Left renal pelvis (tissue), 4 donors: ENCODE measurements at places on chromosomes 5 and 9.

DNA sequence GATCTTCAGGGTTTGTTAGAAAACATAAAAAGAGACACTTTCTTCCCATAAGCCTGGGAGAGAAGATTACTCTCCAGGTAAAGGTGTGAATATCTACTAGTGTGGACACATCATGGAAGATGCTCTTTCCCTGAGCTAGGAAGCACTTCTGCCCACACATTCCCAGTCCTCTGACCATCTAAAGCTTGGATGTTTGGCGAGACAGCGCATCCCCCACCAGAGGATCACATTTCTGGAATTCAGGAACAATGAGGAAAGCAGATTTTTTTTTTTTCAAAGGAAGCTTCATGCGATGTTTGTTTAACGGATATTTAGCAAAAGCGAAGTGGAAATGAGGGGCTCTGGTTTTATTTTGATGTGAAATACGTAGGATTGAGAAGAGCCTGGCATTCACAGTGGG lies 6.2 kb downstream of the SVEP1 start:
- no peak for DNase-seq

GRCh38 chr5:164746723-164747122 lies 1241.3 kb downstream of the MAT2B start:
- no peak for DNase-seq

DNA sequence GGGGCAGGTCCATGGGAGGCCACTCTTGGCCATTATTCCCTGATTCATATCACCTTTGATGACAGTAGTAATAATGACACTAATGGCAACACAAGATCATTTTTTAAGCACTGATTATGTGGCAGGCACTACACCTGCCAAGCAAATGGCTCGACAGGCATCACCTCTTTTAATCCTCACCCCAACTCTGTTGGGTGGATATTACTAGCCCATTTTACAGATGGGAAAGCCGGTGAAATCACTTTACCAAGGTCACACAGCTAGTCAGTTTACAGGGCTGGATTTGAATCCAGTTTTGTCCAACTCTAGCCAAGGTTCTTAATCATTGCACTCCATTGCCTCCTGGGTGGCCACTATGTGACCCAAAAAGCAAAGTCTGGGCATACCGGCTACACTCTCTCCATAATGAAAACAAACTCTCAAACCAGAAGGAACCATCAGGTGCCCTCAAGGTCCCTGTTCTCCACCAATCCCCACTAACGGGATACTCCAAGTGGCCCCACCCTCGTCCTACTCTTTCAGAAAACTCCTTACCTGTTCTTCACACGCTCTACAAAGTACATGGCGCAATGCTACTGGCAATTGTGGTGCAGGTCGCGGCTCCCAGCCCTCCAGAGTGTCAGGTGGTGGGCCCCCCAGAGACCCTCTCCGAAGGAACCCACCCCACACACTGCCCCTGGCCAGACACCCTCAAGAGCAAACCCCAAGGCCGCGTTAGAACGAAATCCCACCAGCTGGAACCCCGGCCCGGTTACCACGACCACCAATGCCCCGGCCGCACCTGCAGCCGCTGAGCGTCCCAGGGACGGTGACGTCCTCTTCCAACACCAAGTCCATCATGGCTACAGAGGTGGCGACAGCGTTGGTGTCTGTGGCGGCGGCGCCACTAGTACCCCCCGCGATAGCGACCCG lies 572 bp downstream of the CDK5RAP2 start:
- peak; percentile 16 for DNase-seq

GRCh38 chr9:121876255-121876654 lies 216.9 kb downstream of the TTLL11 start:
- DNase-seq = no peak

GRCh38 chr5:95069948-95070347 lies 214.9 kb downstream of the MCTP1 start:
- DNase-seq = no peak
